B cell (primary cell): ENCODE measurements at places on chromosomes 16 and 17. TPM values are rescaled to one million over a fixed set of nuclear protein-coding genes. Genes with fewer than 3 reads are reported as not detected.

DNA sequence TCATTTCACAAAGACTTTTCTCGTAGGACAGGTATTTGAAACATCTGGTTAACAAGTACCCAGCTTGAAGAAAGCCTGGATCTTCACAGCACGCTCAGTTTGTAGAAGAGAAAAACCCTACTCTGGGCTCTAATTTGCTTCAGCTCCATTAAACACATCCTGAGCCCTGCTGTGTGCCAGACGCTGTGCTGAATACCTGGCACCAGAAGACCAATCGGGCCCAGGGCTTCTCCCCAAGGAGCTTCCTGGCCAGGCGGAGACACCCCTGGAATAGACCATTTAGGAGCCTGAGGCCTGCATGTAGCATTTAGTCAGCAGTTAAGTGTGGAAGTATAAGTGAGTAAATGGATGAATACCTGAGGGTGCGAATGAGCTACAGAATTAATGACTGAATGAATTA, 8.9 kb upstream of the ABAT start:
- DNase-seq: no peak

The LASP1 gene
- total RNA-seq: 121 and 125 TPM in 2 replicates

The ZNF287 gene
- 16.6 and 19.3 TPM in 2 replicates for total RNA-seq

The KRT34 gene
- not detected in 2 replicates for total RNA-seq

The SCN4A gene
- total RNA-seq: 1.1 TPM in 2 replicates

The CUEDC1 gene
- total RNA-seq: not detected in 2 replicates
